ENCODE measurements at places on chromosomes 5 and 9.

GRCh38 chr9:116002624-116003023 lies 151.0 kb upstream of the PAPPA start:
- no peak overlapping the region for H3K27ac ChIP-seq
- H3K27me3 ChIP-seq, result no peaks in the 10 kb centered on the region
- peaks cover 5% of the 10 kb centered on the region for H3K4me1 ChIP-seq
- peak; percentile 62 for DNase-seq
- no peaks in the 10 kb centered on the region for H3K36me3 ChIP-seq

DNA sequence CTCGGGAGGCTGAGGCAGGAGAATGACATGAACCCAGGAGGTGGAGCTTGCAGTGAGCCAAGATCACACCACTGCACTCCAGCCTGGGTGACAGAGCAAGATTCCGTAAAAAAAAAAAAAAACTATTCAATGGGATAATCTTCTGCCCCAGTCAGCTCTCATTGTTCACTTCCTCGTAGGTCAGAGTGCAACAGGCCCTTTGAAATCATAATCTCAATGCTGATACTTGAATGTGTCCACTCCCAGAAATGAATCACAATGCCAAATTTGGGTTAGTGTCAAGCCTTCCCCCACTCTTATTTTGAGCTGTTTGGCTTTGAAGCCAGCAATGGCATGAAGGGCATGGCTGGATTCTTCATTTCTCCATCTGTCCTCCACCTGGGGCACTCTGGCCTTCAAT lies 610.3 kb upstream of the KLF4 start:
- H3K27ac ChIP-seq, result no peak overlapping the region
- H3K4me3 ChIP-seq, result no peak overlapping the region
- H3K27me3 ChIP-seq, result no peaks in the 10 kb centered on the region
- DNase-seq, result no peak
- H3K4me1 ChIP-seq, result no peaks in the 10 kb centered on the region
- no peaks in the 10 kb centered on the region for H3K36me3 ChIP-seq

DNA sequence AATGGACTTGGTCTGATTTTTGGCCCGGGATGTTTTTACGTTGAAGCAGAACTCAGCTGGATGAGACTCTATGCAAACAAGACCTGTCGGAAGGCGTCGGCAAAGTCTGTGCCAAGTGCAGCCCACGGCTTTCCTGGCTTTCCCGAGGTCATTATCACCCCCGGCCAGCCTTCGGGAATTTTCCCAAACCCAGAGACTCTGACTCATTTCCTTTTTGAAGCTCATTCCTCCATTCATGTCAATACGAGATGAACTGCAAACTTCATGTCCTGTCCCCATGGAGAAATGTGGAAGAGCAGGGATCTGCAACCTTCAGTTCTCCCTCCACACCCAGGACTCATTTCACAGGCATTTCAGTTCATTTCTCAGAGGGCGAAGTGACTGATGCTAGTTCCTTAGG lies 95.3 kb downstream of the IRX2 start:
- DNase-seq, result peak; percentile 44
- H3K4me1 ChIP-seq, result no peaks in the 10 kb centered on the region
- no peaks in the 10 kb centered on the region for H3K27me3 ChIP-seq
- no peak overlapping the region for H3K27ac ChIP-seq
- H3K36me3 ChIP-seq, result no peaks in the 10 kb centered on the region

- H3K36me3 ChIP-seq, result no peaks in the 10 kb centered on the region
- no peak overlapping the region for H3K27ac ChIP-seq
- H3K4me3 ChIP-seq, result no peak overlapping the region
- DNase-seq, result no peak
Measured at GRCh38 chr9:87500491-87501270, 3.0 kb downstream of the DAPK1 start.
